ENCODE measurements at places on chromosomes 13 and 19.

DNA sequence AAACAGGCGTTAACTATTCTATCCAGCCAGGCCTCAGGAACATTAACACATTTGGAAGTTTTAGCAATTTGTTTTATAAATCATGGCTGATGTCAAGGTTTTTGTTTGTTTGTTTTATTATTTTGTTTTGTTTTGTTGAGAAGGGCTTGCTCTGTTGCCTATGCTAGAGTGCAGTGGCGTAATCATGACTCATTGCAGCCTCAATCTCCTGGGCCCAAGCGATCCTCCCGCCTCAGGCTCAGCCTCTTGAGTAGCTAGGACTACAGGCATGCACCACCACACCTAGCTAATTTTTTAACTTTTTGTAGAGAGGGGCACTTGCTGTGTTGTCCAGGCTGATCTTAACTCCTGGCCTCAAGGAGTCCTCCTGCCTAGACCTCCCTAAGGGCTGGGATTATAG, 28.3 kb downstream of the NUP58 start:
- no peak for DNase-seq

DNA sequence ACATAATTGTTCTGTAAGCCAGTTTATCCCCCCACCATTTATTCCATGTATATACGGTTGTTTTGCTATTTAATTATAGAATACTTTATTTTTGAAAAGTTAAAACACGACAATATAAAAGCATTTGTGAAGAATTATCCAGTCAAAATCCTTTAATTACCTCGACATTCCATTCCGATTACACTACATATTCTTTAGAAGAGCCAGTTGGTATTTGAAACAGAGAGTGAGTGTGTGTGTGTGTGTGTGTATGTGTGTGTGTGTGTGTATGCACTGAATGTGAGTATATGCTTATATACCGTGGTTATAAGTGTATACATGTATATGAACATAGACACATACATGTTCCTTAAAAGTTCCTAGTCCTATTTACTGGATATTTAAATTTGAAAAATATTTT, 87.8 kb upstream of the KLF5 start:
- no peak for DNase-seq

DNA sequence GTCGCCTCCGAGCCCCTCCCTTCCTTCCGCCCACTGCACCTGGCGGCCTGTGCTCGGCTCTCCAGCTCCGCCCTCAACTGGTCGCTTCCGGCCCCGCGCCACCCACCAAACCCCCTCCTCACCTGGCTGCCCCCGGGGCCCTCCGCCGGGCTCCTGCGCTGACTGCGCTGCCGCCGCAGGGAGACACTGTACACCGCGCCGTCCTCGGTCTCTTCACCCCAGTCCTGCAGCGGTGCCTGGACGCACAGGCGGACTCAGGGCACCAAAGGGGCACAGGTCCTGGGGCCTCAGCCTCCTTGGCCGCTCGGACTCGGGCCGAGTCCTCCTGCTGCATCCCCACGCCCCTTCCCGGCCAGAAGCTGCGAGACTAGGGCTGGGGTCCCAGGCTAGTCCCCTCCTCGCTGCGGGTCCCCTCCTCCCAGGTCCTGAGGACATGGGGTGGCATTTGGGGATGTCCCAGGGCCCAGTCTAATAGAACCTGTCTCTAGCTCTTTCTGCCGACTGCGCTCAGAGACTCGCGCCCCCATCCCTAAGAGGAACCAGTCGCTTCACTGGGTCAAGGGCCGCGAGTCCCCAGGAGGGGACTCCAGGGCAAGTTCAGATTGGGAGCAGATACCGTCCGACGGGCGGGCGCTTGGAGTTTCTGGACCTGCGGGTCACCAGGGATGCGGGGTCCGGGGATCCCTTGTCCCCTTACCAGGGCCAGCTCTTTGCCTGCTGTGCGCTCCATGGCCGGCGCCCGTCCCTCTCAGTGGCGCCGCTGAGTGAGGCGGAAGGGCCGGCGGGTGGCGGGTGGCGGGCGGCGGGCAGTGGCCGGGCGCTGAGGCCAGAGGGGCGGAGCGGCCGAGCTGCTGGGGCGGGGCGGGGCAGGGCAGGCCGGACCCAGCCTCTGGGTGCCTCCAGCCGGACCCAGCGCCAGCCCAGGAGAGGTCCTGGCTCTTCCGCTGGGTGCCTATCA, at the start of gene RGL3:
RGL3 (minus strand) TSS at position 766 of the 958 bp plus-strand sequence; CDS start at position 730, 36 bp downstream.
- DNase-seq = no peak

DNA sequence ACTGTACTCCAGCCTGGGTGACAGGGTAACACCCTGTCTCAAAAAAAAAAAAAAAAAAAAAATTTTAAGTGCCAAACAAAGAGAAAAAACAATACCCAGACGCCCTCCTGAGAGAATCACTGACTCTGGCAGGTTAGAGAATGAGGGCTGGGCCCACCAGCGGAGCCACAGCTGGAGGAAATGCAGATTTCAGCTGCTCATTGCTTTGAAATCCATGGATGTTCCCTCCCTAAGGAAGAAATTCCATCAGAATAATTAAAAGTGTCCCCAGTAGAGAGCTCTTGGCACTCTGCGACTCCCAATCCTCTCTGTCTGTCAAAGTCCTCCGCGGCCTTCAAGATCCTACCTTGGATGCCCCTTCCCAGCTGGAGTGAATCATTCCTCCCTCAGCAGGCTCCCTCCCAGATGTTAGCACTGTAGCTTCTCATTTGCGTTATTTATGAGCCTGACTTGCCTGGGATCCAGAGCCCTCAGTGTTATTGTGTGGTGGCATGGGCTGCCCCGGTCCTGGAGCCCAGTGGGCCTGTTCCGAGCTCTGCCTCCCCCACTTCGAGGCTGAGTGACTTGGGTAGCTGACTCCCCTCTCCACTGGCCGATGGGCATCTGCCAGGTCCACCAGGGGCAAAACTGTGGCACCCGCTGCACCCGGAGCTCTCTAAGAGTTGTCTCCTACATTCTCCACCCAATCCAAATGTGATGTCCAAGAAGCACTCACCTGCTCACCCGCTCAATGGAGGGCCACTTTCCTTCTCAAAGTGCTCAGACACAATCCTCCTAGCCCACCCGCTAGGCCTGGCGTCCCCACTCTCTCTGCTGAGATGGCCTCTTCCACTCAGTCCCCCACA, 47.0 kb downstream of the SERP2 start:
- DNase-seq = no peak

DNA sequence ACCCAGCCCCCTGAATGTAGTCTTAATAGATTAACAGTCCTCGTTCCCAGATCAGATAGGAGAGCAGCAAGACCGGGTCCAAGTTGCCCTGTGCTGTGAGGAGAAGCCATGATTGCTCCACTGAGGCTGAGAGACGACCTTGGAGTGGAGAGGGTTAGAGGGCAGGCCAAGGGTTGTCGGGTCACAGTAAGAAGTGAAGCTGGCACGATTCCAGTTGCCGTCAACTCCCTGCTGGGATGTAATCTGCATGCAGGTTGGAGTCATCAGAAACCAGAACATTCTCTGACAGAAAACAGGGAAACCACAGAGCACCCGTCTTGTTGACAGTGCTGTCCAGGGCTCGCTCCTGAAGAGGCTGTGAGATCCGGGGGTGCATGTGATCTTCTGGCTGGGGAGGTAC, 19.0 kb upstream of the ATP11A start:
- peak; percentile 7 for DNase-seq

GRCh38 chr13:49587311-49587847, 2.0 kb upstream of the RCBTB1 start:
- DNase-seq = no peak
